ENCODE measurements at places on chromosomes 12 and 14. TPM values are rescaled to one million over a fixed set of nuclear protein-coding genes. Genes with fewer than 3 reads are reported as not detected.

DNA sequence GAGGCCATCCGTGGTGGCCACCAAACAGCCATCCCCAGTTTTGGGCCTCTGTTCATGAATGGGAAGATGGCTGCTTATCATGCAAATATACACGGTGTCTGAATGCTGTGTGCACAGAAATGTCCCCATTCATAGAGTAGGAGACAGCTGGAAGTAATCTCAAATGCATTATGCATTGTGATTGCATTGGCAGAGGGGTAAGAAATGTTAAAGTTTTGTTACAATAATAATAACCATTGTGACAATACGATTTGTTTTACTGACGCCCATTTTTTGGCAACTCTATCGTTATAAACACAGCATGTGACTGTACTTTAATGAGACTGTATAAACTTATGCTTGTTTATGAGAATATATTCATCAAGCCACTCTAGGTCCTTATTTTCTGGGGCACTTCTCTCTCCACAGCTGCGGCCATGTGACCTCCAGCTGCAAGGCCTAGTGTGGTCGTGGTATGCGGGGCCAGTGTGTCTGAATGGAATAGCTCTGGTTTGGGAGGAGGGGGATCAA lies 474.3 kb downstream of the VRK1 start:
- no peaks in the 10 kb centered on the region for H3K36me3 ChIP-seq
- H3K4me1 ChIP-seq, result no peaks in the 10 kb centered on the region
- DNase-seq, result no peak

- no peak overlapping the region for H3K4me3 ChIP-seq
- DNase-seq, result no peak
- H3K27me3 ChIP-seq, result no peaks in the 10 kb centered on the region
- no peaks in the 10 kb centered on the region for H3K4me1 ChIP-seq
- H3K36me3 ChIP-seq, result peaks cover 39% of the 10 kb centered on the region
These were observed 11.8 kb upstream of the DERA start for GRCh38 chr12:15899282-15899870.

GRCh38 chr14:68871392-68871791 lies 78.5 kb upstream of the ZFP36L1 start:
- H3K4me1 ChIP-seq, result no peaks in the 10 kb centered on the region
- no peak overlapping the region for H3K4me3 ChIP-seq
- no peak for DNase-seq
- no peaks in the 10 kb centered on the region for H3K27me3 ChIP-seq
- peaks cover 28% of the 10 kb centered on the region for H3K36me3 ChIP-seq
- no peak overlapping the region for H3K27ac ChIP-seq

The KICS2 gene
- 6.0 TPM for total RNA-seq

DNA sequence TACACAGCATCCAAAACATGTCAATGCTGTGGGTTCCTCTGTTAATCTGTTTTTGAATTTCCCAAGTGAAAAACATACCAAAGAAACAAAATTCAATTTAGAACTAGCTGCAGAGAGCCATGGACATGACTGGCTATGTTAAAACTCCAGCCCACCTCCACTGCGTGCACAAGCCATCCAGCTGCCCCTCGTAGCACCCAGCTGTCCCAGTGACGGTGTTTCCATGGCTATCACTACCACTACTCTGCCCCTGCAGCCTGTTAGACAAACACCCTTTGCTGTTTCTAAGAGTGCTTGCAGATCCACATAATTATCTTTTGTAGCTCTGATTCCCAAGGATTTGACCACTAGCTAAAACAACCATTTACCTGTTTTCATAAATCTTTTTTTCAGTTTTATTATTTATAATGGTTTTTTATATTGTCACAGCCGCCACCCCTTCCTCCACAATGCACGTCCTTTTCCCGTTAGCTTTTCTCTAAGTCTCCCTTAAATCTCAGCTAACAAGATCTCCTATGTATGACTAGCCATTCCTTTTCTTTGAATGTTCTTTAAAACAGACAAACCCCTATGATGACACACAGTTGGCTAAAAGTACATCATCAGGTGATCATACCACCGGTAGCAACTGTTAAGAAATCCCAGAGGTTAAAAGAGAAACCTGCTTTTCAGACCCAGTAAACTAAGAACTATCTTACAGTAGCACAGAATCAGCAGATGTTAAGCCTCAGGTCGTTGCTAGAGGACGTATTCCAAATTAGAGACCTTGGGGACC lies 37.8 kb upstream of the NAA30 start:
- no peak overlapping the region for H3K4me3 ChIP-seq
- H3K27ac ChIP-seq, result no peak overlapping the region
- H3K27me3 ChIP-seq, result no peaks in the 10 kb centered on the region
- H3K4me1 ChIP-seq, result no peaks in the 10 kb centered on the region
- no peaks in the 10 kb centered on the region for H3K36me3 ChIP-seq

All from upper lobe of left lung (tissue), 6 donors.